ENCODE measurements at places on chromosomes 5 and 9. TPM values are rescaled to one million over a fixed set of nuclear protein-coding genes. Genes with fewer than 3 reads are reported as not detected.

The IL13 gene
- not detected for total RNA-seq

The MEGF10 gene
- total RNA-seq, result 0.14 TPM

The GRIN3A gene
- total RNA-seq, result not detected

The ZFP2 gene
- 1.0 TPM for total RNA-seq

The NIPAL4 gene
- 39.0 TPM for total RNA-seq

The SLC36A2 gene
- not detected for total RNA-seq

The HMCN2 gene
- under 0.01 TPM for total RNA-seq

The GARIN3 gene
- not detected for total RNA-seq

The UNC5A gene
- total RNA-seq, result not detected

The GPR150 gene
- total RNA-seq, result 0.21 TPM
